ENCODE measurements at places on chromosomes 5 and 9.

DNA sequence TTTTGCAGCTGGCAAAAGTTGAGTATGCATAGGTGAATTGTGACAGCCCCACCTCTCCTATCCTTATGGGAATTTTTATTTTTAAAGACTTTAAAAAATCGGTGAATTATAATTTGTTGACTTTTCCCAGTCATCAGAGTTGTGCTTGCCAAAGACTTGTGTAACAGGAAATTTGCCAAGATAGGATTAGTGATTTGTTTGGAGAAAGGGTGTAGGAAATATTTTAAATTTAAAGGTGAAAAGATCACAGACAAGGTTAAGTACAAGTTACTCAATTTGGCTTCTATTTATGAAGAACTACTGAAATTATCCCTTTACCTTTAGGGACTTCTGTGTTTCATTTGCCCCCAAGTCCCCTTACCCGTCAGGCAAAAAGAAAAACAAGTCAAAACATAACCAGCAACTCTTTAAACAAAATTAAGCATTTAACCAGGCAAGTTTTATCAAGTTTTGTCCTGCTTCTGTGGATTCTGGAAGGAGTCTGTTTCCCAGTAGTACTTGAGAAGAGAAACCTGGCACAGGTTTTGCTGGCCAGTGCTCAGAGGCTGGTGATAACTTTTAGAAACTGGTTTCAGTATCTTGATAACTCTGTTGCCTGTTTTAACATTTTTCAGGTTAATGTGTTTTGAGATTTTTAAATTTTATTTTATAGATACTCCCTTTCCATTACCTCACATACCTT lies 285.4 kb downstream of the MAST4 start:
- no peak for DNase-seq

GRCh38 chr5:71693828-71694427 lies 25.1 kb upstream of the CARTPT start:
- DNase-seq = no peak

- DNase-seq = no peak
Observed at GRCh38 chr5:164742025-164742424, 1236.6 kb downstream of the MAT2B start.

DNA sequence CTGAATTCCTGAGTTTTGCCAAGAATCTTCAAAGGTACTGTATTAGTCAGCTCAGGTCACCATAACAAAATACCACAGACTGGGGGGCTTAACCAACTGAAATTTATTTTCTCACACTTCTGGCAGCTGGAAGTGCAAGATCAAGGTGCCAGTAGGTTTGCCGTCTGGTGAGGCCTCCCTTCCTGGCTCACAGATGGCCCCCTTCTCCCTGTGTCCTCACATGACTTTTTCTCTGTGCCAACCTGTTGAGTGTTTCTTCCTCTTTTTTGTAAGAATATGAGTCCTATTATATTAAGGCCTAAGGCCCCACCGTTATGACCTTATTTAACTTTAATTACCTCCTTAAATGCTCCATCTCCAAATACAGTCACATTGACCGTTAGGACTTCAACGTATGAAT lies 156.1 kb upstream of the KIF2A start:
- DNase-seq = no peak

GRCh38 chr9:126363847-126364671 lies 37.4 kb downstream of the MVB12B start:
- DNase-seq = no peak

DNA sequence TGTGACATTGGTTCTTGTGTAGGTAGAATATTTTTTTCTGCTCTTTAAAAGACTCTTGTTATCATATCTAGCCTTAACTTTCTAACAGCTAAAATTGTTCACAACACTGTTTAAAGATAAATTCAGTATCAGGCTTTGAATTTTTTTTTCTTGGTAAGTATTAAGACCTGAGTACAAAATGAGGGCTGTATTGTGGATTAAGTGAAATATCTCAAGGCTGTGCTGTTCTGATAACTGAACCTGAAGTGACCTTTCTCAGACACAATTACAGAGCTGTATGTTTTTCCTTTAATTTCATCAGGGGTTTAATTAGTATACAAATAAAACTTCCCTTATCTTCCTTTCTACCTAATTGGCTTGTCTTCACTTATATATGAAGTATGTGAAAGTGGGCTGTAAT lies 290.5 kb downstream of the CCDC171 start:
- DNase-seq = no peak

- DNase-seq = no peak
Observed at GRCh38 chr9:137381501-137382443, 41.2 kb downstream of the EXD3 start.

GRCh38 chr9:109270441-109270840 lies 50.4 kb downstream of the EPB41L4B start:
- DNase-seq = no peak

- DNase-seq = no peak
Observed at GRCh38 chr9:114957558-114957957, 27.2 kb upstream of the TNFSF8 start.

- no peak for DNase-seq
Observed at GRCh38 chr9:6897898-6898302, 140.1 kb downstream of the KDM4C start.

DNA sequence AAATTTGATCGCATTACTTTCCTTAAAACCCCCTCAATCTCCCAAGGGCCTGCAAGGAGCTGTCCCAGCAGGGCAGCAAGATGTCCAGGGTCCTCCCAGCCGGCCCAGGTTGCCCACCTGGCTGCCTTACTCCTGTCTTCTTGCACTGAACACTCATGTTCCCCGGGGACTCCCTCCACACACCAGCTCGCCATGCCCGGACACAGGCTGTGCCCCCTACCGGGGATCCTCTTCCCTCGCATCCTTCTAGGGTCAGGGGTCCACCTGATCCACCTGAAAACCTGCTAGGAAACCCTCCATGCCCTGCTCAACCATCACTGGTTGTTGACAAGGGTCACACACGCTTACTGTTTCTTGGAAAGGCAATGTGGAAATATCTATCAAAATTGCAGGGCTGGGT lies 172.0 kb upstream of the MSX2 start:
- DNase-seq = no peak

DNA sequence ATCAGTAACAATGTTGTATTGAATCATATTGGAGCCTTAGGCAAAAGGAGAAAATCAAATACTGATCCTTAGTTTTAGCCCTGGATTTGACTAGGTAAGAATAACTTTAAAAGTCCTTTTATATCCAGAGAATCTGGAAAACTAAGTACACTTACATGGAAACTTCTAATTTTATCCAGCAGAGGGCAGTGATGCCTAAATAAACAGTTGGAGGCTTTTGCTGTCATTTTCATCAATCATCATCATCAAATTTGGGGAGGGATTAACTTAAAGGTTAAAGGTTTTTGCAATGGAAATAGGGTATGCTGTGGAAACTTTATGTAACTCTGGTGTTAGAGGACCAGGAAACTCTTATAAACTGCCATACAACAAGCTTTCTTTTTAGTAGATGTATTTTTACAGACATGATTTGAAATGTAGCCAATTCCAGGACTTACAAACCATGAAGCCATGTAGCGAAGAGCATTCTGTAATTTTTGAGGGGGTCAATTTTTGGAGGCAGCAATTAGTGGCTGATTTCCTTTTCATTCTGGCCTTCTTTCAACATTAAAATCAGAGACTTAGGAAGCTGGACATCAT lies 112.7 kb downstream of the OSTF1 start:
- DNase-seq = no peak

- no peak for DNase-seq
Observed at GRCh38 chr5:170139786-170140335, 34.2 kb downstream of the FOXI1 start.

- no peak for DNase-seq
Observed at GRCh38 chr5:38573521-38573920, 17.1 kb upstream of the LIFR start.

- DNase-seq = no peak
Observed at GRCh38 chr9:9753266-9753665, 859.5 kb downstream of the PTPRD start.

GRCh38 chr5:142109331-142110045 lies 909 bp downstream of the NDFIP1 start:
- no peak for DNase-seq

GRCh38 chr9:101706997-101707396 lies 31.4 kb downstream of the GRIN3A start:
- DNase-seq = no peak

- no peak for DNase-seq
Observed at GRCh38 chr5:67015541-67016191, 180.9 kb downstream of the CD180 start.

- DNase-seq = no peak
Observed at GRCh38 chr5:7533941-7534340, 138.0 kb downstream of the ADCY2 start.

- no peak for DNase-seq
Observed at GRCh38 chr9:136001231-136001630, 40.1 kb upstream of the UBAC1 start.

GRCh38 chr5:89120719-89121118 lies 237.7 kb upstream of the MEF2C start:
- DNase-seq = no peak

GRCh38 chr5:157984611-157985010 lies 125.7 kb upstream of the CLINT1 start:
- DNase-seq = no peak

GRCh38 chr5:32949286-32949970 lies 238.3 kb downstream of the NPR3 start:
- no peak for DNase-seq

DNA sequence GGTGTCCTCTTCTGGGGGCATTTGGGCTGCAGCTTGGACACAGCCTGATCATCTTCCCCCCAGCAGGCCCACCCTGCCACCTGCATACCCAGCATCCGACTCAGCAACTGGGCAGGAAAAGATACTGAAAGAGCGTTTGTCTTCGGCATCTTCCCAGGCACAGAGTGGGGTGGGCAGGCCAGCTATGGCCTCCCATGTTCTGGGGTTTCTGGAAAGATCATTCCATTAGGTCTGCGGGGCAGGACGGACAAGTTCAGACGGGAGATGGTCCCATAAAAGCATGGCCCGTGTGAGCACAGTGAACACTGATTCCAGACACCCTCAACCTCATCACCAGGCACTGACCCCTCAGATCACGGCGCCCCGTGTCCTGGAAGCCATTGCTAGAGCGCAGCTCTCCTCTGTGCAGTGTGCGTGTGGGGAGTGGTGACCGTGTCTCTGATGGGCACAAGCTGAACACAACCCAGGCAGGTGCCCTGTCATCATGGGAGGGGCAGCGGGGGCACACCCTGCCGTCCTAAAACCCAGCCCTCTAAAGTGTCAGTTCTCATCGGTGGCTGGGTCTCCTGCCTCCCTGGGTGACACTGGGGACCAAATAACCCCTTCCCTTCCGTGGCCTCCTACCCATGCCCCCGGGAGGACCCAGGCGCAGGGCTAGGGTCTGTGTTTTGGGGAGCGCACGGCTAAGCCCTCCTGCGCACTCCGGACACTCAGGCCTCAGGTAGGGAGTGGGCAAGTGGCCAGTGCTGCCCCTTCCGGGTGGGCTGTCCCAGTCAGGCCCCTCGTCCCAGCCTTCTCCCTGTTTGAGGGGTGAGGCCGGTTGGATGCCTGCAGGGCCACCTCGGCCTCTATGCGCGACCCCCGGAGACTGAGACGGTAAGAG lies 13.2 kb upstream of the TMEM250 start:
- DNase-seq = no peak

GRCh38 chr9:124496463-124496862 lies 10.7 kb downstream of the NR5A1 start:
- DNase-seq = no peak

DNA sequence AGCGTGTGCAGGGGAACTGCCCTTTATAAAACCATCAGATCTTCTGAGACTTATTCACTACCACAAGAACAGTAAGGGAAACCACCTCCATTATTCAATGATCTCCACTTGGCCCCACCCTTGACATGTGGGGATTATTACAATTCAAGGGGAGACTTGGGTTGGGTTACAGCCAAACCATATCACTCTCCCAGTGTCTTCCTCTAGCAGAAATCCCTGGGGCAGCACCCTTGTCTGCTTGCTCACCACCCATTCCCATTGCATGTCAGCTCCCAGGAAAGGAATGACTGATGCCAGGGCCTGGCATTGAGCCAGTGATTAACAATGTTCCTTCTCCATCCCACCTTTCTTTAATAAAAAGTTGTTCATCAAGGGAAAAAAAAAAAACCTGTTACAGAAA lies 199.0 kb downstream of the IRX1 start:
- DNase-seq = no peak

GRCh38 chr9:113649054-113649453 lies 185.5 kb downstream of the RGS3 start:
- DNase-seq = peak; percentile 37

DNA sequence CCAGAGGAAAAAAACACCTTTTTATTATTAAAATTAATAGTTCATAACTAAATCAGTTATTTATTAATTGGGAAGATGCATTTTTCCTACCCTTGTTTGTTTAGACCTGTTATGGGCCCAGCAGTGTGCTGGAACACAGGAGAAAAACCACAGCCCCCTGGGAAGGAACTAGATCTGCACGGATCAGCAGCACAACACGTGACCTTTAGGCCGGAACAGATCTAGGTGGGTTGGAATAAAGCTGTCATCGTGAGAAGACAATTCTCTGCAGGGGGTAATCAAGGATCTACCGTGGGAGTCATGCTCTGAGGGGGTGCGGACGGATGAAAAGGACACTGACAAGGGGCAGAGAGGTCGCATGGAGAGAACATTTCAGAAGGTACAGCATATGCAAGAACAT lies 95.8 kb upstream of the SPATA31C2 start:
- DNase-seq = no peak

- DNase-seq = no peak
Observed at GRCh38 chr9:304106-304505, 89.4 kb downstream of the DOCK8 start.

DNA sequence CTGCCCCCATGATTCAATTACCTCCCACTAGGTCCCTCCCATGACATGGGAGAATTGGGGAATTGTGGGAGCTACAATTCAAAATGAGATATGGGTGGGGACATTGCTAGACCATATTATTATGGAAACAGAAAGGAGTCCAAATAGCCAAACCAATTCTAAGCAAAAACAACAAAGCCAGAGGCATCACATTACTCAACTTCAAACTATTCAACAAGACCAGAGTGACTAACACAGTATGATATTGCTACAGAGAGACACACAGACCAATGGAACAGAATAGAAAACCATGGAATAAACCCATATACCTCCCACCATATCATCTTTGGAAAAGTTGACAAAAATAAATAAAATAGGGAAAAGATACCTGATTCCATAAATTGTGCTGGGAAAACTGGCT lies 710.5 kb upstream of the CDH9 start:
- DNase-seq = no peak

- DNase-seq = no peak
Observed at GRCh38 chr9:114995681-114996221, 65.4 kb upstream of the TNFSF8 start.

DNA sequence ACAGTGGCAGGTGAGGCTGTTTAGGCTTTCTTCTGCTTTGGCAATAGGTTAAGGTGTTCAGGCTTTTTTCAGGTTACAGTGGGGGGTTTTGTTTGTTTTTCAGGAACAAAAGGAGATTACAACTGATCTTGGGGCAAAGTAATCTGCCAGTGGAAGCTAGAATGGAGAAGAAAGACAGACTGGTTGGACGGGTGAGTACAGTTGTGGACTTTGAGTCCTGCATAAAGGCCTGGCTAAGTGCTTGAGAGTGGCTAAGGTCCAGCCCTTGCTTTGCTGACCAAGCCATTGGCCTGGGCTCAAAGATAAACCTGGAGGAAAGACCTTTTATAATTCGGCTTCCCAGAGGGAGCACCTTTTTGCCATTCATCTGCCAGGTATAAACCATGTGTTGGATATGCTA lies 63.1 kb downstream of the MTMR12 start:
- no peak for DNase-seq

GRCh38 chr9:131677444-131678180 lies 62.3 kb downstream of the RAPGEF1 start:
- DNase-seq = no peak

- no peak for DNase-seq
Observed at GRCh38 chr9:136239983-136240330, 5.7 kb downstream of the QSOX2 start.

- no peak for DNase-seq
Observed at GRCh38 chr5:10932426-10932825, 171.4 kb upstream of the DAP start.

Data from natural killer cell treated with Interleukin-12 subunit alpha and Interleukin-12 subunit beta and Interleukin-15 and Interleukin-18, amount 100 ng/mL, for 72 hours (primary cell).